ENCODE measurements at places on chromosomes 11 and 22.

DNA sequence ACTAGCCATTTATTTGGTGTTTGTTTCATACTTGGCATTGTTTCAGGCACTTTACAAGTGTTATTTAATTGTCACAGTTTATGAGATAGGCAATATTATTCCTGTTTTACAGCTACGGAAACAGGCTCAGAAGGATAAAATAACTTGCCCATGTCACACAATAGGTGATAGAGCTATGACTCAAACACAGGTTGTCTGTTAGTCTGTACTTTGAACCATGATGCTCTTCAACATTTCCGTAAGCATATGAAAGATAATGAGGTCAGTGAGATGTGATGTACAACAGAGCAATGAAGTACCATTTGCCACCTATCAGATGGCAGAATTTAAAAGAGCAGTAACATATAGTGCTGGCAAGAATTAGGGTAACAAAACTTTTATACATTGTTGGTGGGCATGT lies 15.3 kb downstream of the TUG1 start:
- no peak for DNase-seq

DNA sequence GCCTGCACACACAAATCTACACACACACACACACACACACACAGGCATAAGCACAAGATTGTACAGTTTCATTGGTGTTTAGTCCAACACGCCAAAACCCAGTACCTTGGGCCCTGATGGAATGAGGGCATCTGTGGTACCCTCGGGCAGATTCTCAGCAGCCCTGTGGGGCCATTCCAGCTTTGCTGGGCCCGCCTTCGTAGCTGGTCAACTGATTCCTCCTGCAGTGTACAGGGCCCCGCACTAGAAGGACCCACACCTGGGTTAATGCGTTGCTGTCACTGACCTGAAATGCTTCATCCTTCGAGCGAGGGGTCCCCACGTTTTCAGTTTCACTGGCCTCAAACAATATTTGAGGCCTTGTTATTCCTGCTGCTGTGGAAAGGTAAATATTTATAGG lies 731.2 kb downstream of the BRD1 start:
- no peak for DNase-seq

DNA sequence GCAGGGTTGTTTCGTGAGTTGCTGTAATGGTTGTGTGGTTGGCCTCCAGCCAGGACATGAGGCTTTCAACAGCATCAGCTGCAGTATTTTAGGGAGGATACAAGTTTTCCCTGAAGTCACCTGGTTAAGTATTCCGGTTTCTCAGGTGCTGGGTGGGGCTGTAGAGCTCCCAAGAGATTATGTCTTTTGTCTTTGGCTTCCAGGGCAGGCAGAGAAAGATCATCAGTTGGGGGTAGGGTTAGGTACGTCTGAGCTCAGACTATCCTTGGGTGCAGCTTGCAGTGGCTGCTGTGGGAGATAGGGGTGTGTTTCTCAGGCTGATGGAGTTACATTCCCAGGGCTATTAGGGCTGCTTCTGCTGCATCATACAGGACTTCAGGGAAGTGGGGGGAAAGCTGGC lies 47.5 kb upstream of the MRGPRX1 start:
- no peak for DNase-seq

- no peak for DNase-seq
These were observed 1063.2 kb upstream of the TENM4 start for GRCh38 chr11:80503990-80504389.

GRCh38 chr11:6402561-6402981 lies 12.3 kb downstream of the SMPD1 start:
- DNase-seq: peak; percentile 58

- DNase-seq: no peak
These were observed 11.6 kb downstream of the PLAAT4 start for GRCh38 chr11:63548178-63548577.

GRCh38 chr11:96388891-96389719 lies 607 bp downstream of the CCDC82 start:
- DNase-seq: no peak

- no peak for DNase-seq
These were observed 127.4 kb downstream of the TTC17 start for GRCh38 chr11:43486141-43486540.

GRCh38 chr11:10352921-10353550 lies 48.2 kb downstream of the ADM start:
- DNase-seq: no peak

DNA sequence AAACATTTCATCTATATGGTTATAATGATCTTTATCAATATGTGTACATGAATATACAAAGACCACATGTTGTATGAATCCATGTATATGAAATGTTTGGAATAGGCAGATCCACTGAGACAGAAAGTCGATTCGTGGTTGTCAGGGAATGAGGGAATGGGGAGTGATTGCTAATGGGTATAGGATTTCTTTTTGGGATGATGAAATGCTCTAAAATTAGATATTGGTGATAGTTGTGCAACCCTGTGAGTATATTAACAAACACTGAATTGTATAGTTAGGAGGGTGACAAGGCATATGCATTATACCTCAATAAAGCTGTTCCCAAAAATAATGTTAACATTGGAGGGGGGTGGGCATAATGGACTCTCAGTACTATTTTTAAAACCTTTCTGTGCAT lies 5.0 kb upstream of the PTPMT1 start:
- no peak for DNase-seq

DNA sequence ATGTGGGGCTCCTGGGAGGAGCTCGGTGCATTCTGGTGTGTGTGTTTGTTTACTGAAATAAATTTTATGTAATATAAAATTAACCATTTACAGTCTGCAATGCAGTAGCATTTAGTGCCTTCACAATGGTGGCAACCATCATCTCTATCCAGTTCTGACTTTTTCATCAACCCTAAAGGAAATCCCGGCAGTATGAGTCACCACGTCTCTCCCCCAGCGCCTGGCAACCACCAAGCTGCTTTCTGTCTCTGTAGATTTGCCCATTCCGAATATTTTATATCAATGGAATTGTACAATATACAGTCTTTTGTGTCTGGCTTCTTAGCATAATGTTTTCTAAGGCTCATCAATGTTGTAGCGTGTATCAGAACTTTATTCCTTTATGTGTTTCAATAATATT lies 300.5 kb downstream of the MIAT start:
- DNase-seq: no peak

DNA sequence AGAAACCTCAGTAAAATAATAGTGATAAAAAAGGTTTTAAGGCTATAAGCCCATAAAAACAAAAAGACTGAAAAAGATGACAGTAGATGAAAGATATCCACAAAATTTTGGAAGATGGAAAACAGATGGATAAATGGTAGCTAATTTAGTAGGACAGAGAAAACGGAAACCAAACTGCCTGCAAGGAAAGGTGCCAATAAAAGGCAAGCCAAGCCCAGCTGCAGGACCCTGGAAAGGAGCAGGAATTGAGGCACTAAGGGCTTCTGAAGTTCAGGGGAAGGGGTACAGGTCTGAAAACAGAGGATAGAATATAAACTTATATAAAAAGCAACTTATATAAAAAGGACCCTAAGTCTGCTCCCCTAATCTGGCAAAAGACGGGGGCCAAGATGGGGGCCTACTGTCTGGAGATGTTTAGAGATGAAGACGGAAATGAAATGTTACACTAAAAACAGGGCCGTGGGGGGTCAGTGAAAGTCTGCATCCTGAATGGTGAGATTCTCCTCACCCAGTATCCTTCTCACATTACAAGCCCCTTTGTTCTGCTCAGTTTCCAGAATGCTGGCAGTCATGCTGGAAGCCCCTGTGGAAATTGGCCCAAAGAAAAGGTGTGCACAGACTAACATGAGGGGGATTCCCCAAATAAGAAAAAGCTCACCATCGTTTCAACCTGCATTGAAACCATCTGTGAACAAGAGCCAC lies 269.3 kb upstream of the PITPNB start:
- no peak for DNase-seq

- DNase-seq: no peak
These were observed 79.2 kb downstream of the CASP12 start for GRCh38 chr11:104819107-104819506.

- no peak for DNase-seq
These were observed 6.7 kb downstream of the OR6M1 start for GRCh38 chr11:123799438-123799837.

GRCh38 chr11:18455686-18456372 lies at the start of gene LDHAL6A:
LDHAL6A (plus strand) TSS chr11:18455856; CDS start chr11:18456681, 825 bp downstream.
- DNase-seq: no peak

DNA sequence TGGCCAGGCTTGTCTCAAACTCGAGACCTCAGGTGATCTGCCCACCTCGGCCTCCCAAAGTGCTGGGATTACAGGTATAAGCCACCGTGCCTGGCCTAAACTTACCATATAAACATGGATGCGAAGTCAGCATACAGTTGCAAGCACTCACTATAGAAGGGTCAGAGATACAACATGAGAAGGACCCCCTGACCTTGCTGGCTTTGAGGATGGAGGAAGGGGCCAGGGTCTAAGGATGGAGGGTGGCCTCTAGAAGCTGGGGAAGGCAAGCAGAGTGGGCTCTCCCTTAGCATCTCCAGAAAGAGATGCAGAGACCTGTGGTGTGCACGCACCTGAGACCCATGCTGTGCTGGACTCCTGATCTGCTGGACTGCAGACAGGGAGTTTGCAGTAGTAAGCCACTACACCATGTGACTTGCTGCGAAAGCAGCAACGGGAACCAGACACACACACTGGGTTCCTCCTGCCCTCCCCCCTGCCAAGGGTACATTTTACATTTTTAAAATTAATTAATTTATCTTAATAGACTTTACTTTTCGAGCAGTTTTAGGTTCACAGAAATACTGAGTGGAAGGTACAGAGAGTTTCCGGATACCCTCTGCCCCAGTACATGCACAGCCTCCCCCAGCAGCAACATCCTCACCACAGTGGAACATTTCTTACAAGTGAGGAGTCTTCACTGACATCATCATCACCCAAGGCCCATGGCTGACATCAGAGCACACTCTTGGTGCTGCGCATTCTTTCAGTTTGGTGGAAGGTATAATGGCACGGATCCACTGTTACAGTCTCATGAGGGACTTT lies 170.1 kb upstream of the B3GAT1 start:
- DNase-seq: no peak

DNA sequence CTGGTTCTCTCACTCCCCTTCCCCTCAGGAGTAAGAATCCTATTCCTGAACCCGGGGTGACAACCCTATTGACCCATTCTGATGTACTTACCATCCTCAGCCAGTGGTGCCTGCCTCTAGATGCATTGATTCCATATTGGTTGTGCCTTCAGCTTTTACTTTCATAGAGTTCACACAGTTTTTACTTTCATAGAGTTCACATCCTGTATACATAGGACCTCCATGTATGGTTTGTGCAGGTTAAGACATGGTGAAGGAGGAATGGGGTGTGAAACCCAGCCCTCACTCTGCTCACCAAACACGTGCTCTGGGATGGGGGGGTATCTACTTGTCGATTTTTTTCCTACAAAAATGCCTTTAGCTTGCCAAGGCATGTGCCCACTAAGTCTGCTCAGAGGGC lies 105.6 kb upstream of the TBCEL start:
- no peak for DNase-seq

GRCh38 chr11:114162719-114163123 lies 103.2 kb downstream of the ZBTB16 start:
- DNase-seq: no peak

DNA sequence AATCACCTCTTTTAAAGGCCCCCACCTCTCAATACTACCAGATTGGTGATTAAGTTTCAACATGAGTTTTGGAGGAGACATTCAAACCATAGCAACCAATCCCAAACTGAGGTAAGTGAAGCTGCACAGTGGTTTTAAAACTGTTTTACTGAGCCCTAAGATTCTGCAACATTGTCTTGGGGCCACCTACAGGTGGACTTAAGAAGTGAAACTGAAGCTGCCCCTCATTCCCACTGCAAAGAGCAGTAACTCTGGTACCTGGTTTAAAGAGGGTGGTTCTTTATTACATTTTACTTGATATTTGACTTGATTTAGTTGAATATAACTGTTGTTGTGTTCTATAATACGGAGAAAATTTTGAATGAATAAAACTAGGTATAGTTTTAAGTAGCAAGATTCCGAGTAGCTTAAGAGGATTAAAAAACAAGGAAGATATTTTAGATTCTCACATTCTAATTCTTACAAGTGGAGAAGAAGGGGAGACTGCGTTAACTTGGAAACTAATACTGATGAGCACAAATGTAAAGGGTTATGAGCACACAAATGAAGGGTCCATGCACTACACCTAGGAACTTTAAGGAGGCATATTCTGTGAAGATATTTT lies 26.7 kb downstream of the SYT9 start:
- DNase-seq: no peak

DNA sequence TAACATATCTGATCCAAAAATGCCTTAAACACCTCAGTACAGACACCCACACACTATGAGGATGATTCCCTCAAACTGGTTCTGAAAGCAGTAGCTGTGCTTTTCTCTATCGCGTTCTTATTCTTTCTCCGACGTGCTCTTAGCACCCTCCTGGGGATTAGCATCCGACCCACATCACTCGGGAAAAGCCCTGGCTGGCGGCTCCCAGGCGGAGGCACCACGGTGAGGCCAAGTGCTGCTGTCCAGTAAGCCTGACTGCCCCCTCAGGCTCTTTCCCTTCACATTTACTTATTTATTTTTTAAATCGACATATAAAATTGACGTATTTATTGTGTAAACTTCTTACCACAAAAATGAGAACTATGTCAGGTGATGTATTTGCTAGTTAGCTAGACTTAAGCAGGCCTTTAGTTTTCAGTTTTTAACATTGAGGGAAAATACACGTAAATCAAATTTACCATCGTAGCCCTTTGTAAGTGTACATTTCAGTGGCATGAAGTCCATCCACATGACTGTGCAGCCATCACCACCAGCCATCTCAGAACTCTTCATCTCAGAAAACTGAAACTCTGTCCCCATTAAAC lies 19.2 kb downstream of the TBX1 start:
- DNase-seq: no peak

GRCh38 chr11:119608201-119608600 lies 120.8 kb downstream of the NECTIN1 start:
- no peak for DNase-seq

All from stimulated activated CD4-positive, alpha-beta T cell treated with anti-CD3 and anti-CD28 coated beads, Interleukin-4, amount 100 ng/mL, for 48 hours (primary cell).